ENCODE measurements at places on chromosomes 16 and 17.

DNA sequence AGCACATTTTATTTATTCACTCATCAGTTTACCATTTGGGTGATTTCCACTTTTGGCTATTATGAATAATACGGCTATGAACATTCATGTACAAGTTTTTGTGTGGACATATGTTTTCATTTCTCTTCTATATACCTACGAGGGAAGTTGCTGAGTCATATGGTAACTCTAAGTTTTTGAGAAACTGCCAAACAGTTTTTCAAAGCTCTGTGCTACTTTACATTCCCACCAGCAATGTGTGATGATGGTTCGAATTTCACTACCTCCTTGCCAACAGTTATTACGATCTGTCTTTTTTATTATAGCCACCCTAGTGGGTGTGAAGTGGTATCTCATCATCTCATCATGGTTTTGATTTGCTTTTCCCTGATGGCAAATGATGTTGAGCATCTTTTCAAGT is 63.7 kb upstream of the MRTFB start:
- no peak for DNase-seq

DNA sequence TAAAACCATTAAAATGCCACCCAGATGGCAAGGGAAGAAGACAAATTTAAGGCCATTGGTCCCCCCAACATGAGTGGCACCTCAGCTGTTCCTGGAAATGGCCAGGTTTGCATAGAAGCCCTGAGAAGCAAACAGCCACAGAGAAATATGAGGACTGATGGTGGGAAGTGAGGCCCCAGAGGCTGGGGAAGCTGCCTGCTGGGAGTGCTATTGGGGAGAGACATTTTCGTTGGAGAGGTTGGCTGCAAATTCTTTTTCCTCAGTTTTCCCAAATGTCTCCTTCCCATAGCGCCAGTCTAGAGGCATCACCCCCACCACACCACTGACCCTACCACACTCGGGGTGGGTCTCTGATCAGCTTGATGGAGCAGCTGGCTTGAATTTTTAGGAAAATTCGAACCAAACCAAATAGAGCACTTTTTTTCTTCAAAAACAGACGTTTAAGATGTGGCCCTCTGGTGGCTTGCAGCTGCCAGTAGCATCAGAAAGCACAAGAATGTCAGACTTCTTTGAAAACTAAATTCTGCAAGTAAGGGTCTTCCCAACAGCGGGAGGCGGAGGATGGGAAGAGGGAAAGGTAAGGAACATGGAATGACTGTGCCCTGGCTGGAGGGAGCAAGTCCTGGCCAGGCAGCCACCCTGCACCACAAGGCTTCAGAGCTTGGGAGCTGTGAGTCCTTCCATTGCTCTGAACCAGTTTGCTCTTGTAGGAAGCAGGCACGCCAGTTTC is 13.2 kb upstream of the SLC12A3 start:
- DNase-seq, result no peak

DNA sequence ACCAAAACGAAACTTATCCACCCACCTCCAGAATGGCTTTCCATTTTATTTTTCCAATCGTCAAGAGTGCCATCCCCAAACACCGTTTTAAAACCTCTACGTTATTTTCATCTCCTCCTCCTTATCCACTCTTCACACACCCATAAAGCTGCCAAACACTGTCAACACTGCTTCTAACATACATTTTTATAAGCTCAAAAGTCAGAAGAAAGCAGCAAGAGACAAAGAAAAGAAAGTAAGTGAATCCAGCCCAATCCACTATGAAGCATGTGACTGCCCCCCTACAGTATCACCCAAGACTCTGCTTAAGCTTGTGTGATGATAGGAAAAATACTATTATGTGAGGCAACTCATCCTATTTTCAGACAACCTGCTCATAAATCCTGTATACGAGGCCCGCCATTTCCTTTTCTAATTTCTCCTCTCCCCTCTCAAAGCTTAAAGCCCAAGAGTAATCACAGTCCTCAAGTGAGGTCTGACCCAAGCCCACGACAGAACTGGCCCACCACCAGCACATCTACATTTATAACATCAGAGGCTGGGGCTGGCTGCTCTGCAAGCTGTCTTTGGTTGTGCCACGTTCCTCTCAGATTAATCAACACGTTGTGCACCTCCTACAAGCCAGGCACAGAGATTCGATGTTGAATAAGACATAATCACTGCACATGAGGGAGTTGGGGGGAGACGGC is 16.3 kb downstream of the USP31 start:
- DNase-seq, result peak; percentile 49

- DNase-seq, result no peak
These were observed 135.8 kb downstream of the USP31 start for GRCh38 chr16:23013484-23013883.

- DNase-seq, result no peak
These were observed 15.9 kb downstream of the HASPIN start for GRCh38 chr17:3739422-3740124.
